Retina (tissue), 1 donor: ENCODE measurements at places on chromosomes 6 and 20.

GRCh38 chr20:52789716-52790115 lies 182.4 kb upstream of the TSHZ2 start:
- no peak for DNase-seq

DNA sequence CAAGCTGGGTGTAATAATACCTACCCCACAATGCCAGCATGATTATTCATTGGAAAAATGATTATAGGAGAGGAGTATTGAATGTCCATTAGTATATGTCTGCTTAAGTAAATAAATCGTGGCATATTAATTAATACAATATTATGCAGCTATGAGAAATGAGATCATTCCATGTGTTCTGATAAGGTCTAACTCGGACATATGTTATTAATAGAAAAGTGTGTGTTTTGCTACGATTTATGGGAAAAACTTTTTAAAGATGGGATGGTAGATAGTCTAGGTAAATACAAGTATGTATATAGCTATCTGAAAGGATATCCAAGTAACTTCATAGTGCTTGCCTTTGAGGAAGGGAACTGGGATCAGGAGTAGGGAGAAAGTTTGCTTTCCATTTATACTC lies 61.5 kb upstream of the CDKAL1 start:
- no peak for DNase-seq

DNA sequence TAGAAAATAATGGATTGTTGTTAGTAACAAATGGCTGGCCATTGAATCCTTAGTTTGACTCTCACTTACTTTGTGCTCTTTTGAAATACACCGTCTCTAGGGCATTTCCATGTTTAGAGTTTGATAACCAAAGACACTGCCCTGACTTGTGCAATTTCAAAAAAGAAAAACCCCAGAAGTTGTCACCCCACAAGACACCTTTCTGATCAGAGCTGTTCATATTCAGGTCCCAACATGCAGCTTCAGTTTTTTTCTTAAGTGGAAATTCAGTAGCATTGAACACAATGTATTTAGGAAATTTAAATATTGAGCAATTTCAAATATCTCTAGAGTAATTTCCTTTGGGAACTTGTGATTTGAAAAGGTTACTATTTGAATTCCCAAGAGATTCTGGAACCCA lies 19.4 kb downstream of the CRYBG1 start:
- no peak for DNase-seq

DNA sequence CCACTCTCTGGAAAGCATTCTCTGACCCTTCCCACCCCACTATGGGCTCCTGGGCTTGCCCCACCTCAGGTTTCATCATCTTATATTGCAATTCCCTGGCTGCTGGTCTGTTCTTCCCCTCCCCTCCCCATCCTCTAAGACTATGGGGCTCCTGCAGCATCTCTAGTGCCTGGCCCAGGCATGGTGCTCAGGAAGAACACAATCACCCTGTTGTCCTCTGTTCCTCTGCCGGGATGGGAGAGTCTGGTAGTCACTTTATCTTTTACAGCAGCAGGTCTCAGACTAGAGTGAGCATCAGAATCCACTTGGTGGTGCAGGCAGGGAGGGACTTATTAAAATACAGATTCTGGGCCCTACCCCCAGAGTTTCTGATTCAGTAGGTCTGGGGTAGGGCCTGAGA lies 5.0 kb upstream of the LPIN3 start:
- DNase-seq = no peak

- DNase-seq = peak; percentile 67
Observed at GRCh38 chr6:40996591-40997233, 42.3 kb downstream of the UNC5CL start.

GRCh38 chr20:45963059-45964005 lies 8.7 kb downstream of the ZNF335 start:
- DNase-seq = no peak

DNA sequence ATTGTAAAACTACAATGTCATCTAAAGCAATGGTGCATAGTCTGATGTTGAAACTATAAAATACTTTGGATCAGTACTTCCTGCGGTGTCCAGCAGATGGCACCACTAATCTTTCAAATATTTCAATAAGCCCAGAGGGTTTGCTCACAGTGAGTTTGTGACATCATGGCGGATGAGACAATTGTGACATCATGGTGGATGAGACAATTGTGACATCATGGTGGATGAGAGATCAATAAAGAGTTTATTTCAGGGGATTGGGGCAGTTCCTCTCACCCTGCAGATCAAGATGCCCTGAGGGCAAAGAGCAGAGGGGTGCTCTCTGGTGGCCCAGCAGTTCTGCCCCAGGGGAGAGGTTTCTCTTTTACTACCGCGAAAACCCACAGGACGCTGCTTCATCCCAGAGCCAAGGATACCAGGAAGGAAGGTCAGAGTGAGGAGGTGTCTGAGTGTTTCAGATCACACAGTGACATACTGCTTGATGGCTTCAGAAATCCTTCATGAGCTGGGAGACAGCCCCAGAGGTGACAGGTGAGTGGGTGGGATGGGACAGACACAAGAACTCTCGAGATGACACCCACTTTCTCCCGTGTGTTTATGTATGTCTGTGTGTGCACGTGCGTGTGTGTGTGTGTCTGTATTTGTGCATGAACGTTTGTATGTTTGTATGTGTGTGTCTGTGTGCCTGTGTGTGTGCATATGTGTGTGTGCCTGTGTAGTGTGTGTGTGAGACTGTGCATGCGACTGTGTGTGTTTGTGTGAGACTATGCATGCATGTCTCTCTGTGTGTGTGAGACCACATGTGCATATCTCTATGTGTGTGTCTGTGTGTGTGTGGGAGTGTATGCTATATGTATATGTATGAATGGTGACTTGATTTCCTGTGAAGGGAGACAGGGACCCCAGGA lies 7.3 kb upstream of the ULBP2 start:
- DNase-seq = peak; percentile 68

- no peak for DNase-seq
Observed at GRCh38 chr6:31007694-31008093, 2.6 kb upstream of the MUC22 start.

DNA sequence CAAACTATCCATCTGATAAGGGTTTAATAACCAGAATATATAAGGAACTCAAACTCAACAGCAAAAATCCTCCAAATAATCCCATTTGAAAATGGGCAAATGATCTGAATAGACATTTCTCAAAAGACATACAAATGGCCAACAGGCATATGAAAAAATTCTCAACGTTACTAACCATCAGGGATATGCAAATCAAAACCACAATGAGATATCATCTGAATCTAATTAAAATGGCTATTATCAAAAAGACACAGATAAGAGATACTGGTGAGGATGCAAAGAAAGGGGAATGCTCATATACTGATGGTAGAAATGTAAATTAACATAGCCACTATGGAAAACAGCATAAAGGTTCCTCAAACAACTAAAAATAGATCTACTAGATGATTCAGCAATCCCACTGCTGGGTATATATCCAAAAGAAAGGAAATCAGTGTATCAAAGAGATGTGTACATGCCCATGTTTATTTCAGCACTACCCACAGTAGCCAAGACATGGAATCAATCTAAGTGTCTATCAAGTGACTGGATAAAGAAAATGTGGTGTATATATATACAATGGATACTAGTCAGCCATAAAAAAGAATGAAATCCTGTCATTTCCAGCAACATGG lies 6.1 kb upstream of the BRD2 start:
- DNase-seq = no peak

GRCh38 chr6:111784433-111784832 lies 88.8 kb downstream of the FYN start:
- no peak for DNase-seq

DNA sequence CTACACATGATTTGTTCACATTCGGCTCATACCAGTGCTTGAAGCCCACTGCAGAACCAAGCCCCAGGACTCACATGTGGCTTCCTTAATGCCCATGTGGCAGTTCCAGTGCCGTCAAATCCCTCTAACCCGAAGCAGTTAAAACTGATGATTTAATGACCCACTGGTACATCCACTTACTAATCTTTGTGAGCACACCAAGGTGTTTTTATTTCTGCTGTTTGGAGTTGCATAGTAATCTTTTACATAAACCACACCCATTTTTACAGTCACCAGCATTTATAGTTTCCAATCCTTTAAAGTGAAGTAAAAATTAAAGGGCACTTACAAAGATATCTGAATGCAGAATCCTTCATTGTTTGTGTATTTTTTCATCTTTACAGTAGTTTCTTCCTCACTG lies 232.0 kb downstream of the ANKRD60 start:
- no peak for DNase-seq

GRCh38 chr6:84652356-84653026 lies 111.9 kb downstream of the TBX18 start:
- DNase-seq = no peak

DNA sequence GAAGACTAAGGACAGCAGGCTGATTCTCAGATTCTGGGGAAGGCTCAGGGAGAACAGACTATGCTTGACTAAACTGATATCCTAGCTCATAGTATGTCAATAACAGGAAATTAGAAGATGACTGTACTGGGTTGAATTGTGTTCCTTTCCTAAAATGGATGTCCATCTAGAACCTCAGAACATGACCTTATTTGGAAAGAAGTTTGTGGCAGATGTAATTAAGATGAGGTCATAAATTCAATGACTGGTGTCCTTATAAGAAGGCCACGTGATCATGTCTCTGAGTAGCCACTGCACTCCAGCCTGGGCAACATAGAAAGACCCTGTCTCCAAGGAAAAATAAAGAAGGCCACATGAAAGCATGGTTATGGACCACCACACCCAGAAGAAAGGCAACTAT lies 113.9 kb upstream of the STMND1 start:
- no peak for DNase-seq

GRCh38 chr20:36308353-36308752 lies 2.2 kb downstream of the DLGAP4 start:
- no peak for DNase-seq

DNA sequence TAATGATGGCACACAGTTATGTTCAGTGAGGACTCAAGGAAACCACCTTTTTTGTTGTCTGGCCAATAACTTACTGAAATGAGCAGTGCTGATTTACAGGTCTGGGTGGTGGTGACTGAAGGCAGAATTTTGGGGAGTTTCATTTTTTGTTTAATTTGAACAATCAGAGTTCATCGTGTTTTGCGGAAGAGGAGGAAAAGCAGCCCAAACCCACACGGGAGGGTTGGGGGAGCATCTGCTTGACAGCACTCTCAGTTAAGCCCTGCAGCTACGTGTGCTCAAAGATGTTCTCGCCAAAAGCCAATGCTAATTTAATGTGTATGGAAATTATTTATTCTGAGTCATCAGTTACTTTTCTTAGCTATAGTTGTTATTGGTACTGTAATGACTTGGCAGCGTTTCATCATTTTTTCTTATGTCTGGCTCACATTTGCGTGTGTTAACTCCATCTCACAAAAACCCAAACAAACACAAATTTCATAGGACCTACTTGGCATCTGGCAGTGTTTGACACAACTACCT lies 89.2 kb downstream of the UST start:
- no peak for DNase-seq

DNA sequence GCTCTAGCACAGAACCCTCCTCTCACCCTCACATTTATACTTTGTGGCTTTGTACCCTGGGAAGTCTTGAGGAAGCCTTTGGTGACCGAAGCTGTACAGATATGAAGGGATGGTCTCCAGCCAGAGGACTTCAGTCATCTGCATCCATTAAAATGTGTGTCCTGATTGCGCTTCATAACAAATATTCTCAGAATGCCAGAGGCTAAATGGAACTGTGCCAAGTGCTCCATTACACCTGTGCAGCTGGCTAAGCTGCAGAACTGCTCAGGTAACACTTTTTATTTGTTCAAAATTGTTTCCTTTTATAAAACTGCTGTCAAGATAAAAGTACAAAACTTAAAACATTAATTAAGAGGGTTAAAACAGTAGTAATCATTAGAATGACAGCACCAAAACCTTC lies 22.3 kb downstream of the TPBG start:
- DNase-seq = no peak

GRCh38 chr20:3777716-3778629 lies 3.3 kb downstream of the SPEF1 start:
- peak; percentile 70 for DNase-seq

DNA sequence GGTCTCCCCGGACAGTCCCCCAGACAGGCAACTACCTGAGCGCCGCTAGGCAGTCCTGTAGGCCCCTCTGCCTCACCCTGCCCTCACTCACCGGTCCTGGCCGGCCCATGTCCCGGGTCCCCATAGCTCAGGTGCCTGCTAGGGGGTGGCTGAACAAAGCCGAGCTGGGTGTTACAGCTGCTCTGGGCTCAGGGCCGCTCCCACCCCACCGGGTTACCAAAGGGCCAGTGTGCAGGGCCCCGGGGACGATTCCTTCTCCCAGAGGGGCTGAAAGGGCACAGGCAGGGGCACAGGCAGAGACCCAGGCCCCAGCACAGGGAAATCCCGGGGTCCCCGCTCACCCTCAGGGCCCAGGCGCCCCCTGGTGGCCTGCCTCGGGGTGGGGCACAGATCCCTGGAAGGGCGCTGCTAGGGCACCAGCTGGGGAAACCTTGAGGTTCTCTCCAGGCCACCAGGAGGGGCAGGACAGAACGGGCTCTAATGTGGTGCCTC lies 118.4 kb downstream of the GRM4 start:
- DNase-seq = peak; percentile 61

DNA sequence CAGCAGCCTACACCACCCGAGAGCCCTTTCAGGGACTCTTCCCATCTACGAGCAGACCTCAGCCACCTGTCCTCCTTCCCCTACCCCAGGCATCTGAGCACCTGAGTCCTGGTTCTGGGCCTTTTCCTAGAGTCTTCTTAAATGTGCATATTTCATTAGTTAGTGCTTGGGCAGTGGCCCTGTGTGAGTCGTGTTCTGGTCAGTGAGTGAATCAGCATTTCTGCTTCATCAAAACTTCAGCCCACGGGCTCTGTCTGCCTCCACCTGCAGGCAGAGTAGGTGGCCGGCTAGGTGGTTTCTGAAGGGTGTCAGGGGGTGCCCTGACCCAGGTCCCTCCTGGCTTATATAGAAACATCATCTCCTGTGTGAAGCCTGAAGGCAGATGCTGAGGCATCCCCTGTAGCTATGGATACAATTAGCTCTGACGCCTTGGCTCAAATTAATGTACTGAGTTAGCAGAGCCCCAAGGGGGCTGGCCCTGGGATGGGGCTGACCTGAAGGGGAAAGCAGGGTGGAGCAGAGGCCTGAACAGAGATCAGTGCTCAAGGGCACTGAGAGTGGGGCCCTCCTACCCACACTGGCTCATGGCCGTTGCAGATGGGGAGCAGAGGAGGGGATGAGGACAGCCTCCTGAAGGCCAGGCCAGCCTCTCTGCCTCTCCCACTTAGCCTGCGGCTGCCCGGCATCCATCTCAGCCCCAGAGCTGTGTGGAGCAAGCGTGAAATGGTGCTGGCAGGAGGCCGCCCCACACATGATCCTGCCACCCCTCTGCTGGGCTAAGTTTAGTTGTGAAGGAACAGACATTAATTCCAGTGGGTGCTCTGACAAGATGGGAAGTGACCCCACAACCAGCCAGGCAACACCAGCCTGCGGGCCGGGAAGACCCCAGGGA lies 13.6 kb downstream of the IP6K3 start:
- DNase-seq = peak; percentile 76

- peak; percentile 29 for DNase-seq
Observed at GRCh38 chr6:52671676-52672075, 763 bp downstream of the TMEM14A start.

DNA sequence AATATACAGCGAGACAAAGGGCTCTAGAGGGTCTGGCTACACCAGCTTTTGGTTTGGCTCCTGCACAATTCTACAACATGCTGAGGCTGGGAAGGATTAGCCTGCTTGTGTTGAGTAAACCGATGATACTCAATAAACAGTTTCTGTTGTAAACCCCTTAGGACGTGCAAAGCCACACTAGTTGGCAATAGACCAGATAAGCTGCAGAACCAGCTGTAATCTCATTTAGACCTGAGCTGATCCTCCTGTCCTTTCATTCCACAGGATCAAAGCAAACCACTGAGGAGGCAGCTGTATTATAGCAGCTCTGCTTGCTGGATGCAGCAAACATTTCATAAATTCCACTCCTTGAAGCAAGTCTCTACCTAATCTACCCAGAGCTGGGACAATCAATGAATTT lies 79.7 kb downstream of the MMS22L start:
- DNase-seq = no peak
